ENCODE measurements at places on chromosomes 4 and X. TPM values are rescaled to one million over a fixed set of nuclear protein-coding genes. Genes with fewer than 3 reads are reported as not detected.
A peak's percentile ranks its signal among the peaks of the same experiment; 100 is the strongest.

GRCh38 chr4:107808572-107808971, 16.2 kb upstream of the SGMS2 start:
- no peak for DNase-seq

DNA sequence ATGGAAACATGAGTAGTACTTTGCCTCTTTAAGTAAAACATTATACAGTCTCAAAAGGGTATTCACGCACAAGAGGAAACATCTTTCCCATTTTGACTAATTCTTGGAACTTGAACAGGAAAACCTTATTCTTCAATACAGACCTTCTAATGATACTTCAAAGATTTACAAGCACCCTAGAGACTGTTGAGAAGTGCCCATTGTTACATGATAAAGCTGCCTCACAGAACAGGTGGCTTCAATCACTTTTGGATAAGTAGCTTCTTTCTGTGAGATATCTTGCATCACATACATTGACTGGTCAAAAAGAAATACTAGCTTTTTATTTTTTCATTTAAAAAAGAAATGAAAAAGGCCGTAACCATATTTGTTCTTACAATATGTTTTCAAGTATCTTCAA, 219.4 kb downstream of the EPHA5 start:
- no peak for DNase-seq

DNA sequence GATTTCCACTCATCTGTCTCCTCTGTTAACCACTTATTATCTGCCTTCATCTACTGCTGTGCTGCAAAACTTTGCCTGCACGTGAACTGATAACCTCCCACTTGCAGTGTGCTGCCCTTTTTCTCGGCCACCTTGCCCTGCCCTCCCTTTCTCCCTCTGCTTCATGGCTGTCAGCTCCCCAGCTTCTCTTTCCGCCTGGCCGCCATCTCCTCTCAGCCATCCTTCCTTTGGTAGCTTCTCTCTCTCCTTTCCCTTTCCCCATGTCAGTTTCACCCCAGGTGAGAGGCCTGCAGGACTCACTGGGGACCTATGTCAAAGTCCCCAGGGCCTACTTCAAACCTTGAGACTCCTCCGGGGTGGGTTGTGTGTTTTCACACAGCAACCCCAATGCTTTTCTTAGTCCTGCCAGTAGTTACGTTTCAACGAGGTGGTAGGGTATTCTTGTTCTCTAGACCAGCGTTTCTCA, 6.6 kb downstream of the MSL3 start:
- no peak for DNase-seq

DNA sequence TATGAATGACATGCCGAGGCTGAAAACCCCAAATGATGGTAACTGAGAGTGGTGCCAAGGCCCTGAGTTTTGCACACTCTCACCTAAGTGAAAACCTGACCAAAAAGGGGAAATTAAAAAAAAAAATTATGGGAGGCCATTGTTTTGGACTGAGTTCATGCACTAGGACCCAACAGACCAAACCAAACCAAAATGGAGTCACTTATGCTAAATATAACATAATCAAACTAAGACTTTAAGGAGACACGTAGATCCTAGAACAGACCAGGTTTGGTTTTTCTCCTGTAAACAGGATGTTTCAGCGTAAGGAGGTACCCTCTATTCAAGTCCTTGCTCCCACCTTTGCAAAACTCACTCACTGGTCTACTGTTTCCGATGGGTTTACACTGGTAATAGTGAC, 453.0 kb downstream of the INPP4B start:
- DNase-seq, result no peak

GRCh38 chrX:27889878-27890277, 82.1 kb downstream of the MAGEB10 start:
- DNase-seq, result no peak

GRCh38 chr4:94757192-94758140, at the start of gene BMPR1B:
Gene BMPR1B, plus strand, starts transcription at chr4:94757955. Its CDS starts 346,470 bp downstream, at chr4:95104425.
- DNase-seq, result peak; percentile 2

- no peak for DNase-seq
These were observed 188.0 kb downstream of the STIM2 start for GRCh38 chr4:27048429-27049238.

GRCh38 chr4:164779811-164780216, 25.9 kb downstream of the SMIM31 start:
- DNase-seq, result peak; percentile 8

MTNR1A gene
- not detected for total RNA-seq

GYG2 gene
- total RNA-seq, result not detected

OTUD6A gene
- total RNA-seq, result not detected

RIPPLY1 gene
- not detected for total RNA-seq

BMP2K gene
- 25.0 TPM for total RNA-seq

RBM46 gene
- not detected for total RNA-seq

CXorf49 gene
- total RNA-seq, result not detected

P2RY4 gene
- 0.14 TPM for total RNA-seq
